ENCODE measurements at places on chromosomes 16 and 17.

- DNase-seq = no peak
Measured at GRCh38 chr16:87976665-87977064, 25.4 kb downstream of the BANP start.

DNA sequence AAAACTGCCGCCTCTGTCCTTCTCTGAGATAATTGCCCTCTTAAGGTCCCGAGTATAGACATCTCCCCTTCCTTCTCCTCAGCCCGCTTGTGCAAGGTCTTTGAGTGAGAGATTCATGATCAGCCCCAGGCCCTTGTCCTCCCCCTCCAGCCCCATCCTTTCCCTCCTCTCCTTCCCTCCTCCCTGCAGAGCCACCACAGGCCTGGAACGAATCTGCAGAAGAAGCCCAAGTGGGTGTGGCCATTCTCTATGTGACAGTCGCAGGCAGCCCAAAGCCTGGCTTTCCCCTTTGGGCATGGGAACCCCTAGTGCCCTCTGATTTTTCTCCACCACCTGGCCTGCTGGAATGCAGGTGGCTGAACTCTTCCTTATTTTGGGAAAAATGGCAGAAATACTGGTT lies 7.2 kb upstream of the NDRG4 start:
- no peak for DNase-seq

- no peak for DNase-seq
Measured at GRCh38 chr16:75042426-75043174, 43.8 kb downstream of the ZNRF1 start.

DNA sequence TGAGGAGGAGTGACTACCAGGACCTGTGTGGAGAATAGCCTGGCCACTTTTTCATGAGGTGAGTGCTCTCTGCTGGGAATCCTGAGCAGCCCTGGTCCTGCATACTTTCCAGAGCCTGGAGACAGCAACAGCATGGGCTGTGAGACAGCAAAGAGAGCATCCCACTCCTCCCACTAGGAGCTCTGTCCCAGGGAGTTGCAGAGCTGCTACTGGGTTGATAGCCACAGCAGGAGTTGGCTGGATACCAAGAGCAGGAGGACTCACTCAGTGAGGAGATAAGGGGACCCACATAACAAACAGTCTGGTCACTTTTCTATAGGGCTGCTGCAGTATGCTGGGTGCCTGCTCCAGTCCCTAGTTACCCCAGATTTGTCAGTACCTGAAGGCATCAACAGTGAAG lies 439.3 kb upstream of the CDH8 start:
- no peak for DNase-seq

GRCh38 chr17:71530248-71530647 lies 590.6 kb upstream of the SOX9 start:
- no peak for DNase-seq

- no peak for DNase-seq
Measured at GRCh38 chr16:53863861-53864260, 159.9 kb downstream of the FTO start.

DNA sequence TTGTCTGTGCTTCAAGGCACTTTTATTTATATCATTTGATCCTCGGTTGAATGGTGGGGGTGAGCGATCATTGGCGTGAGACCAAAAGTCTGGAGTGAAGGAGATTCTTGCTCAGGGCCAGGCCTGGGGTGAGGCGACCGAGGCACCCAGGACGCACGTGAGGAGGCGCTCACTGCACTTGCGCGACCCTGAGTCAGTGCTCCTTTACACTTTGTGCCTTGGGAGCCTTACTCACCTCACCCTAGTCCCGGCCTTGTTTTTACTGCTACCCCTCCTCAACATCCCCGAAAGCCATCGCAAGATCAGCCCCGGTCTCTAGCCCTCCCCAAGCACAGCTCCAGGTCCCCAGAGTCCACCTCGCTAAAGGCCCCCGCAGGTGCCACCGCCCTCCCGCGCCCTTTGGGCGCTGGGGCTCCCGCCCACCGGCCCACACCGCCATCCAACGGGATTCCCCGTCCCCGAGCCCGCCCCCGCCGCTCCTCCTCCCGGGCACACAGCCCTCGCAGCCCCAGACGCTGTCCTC lies 496 bp downstream of the EZH1 start:
- DNase-seq = peak; percentile 93

DNA sequence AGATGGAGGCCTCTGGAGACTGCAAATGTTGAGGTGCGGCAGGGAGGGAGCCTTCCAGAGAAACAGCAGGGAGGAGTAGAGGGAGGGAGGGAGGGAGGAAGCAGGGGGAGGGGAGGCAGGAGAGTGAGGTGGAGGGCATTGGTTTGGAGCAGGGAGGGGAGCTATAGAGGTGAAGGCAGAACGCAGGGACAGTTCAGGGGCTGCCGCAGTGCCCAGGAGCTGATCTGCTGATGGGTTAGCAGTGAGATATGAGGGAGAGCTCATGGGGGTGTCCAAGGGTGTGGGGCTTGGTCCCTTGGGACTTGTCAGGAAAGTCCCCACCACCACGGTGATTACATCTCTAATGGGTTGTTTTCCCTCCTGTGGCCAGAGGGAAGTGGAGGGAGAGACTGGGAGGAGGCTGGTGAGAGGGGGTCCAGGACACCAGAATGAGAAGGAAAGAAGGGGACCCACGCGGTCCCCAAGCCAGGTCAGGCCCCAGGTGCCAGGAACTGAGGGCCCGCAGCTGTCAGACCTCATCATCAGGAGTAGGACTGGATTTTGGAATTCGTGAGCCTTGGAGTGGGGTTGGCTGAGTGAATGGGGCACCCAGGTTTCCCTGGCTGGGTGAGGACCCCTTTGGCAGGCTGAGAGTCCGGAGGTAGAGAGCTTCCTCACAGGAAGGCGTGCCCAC lies 11.2 kb downstream of the CA4 start:
- DNase-seq = no peak

DNA sequence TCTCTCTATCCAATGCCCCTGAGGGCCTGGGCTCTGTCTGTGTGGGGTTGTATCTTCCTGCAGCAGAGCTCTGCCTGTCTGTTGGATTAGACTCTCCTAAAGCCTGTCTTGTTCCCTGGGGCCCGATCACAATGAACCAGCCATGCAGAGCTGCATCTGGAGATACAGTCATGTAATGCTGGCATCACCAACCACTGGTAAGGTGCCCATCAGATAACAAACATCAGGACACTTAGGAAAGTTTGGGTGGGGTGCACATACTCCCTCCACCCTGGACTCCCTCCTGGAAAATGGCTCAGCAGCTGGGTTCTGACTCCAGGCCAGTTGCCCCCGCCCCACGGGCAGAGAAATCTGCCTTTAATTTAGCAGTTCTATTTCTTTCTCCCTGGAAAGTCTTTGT lies 61.3 kb upstream of the BRD7 start:
- no peak for DNase-seq
